ENCODE measurements at places on chromosomes 7 and 10.

GRCh38 chr10:35442592-35442991, 106.3 kb downstream of the CCNY start:
- no peak for DNase-seq

DNA sequence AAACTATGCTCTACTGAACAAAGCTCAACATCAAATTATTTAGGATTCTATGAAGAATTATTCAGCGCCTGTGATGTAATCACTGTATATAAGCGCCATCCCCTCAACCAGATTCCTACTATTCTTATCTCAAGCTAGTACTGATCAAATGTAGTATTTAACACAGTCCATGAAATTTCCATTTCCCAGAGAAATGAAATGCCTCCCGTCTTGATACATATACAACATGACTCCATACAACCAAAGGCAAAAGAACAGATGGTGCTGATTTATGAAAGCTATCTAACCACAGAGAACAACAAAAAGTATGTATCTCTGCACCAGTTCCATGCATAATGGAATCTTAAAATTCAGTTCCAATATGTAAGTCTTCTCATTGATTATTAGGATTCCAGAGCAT, 406.1 kb downstream of the PARD3 start:
- no peak for DNase-seq

- DNase-seq, result peak; percentile 82
Observed at GRCh38 chr10:23293145-23293724, 51.4 kb downstream of the C10orf67 start.

GRCh38 chr10:33521904-33522303, 187.4 kb upstream of the NRP1 start:
- no peak for DNase-seq

DNA sequence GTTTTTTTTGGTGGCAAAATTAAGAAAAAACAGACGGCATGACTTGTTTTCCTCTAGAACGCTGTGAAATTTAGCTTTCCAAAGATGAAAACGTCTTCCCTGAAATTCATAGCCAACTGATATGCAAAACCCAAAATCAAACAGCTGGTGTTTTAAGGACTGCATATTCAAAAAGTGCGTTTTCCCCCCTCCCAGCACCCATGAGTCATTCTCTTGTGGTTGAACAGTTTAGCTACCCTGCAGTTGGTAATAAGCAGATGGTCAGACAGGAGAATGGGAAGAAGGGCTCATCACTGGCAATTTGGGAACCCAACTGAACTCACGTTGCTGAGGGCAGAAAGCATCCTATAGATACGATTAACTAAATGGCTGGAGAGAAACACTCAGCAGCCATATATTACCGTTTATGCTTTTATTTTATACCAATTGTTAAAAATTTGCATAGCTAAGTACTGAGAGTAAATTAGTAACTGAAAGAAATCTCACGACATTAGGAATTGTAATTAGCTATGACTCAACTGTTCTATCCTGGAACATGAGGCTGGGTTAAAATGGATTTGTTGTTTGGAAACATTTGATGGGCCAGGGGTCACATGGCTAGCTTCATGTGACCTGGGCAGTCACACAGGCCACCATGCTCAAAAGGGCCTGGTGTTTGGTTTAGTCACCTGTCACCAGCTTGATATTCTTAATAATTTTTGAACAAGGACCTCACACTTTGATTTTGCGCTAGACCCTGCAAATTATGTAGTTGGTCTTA, 343.1 kb downstream of the PHTF2 start:
- no peak for DNase-seq

GRCh38 chr10:33382921-33383713, 48.6 kb upstream of the NRP1 start:
- no peak for DNase-seq

DNA sequence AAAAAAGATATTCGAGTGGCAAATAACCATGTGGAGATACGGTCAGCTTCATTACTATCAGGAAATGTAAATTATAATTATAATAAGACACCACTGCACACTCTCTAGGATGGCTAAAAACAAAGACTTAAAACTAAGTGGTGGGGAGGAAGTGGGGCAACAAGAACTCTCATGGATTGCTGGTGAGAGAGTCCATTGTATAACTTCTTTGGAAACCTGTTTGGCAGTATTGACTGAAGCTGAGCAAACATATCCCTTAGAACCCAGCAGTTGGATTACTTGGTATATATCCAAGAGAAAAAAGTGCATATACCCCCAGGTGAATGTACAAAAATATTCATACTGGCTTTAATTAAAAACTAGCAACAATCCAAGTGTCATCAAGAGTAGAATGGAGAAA, 133.7 kb upstream of the CTBP2 start:
- no peak for DNase-seq

GRCh38 chr10:86798611-86799010, 42.2 kb downstream of the BMPR1A start:
- no peak for DNase-seq

GRCh38 chr10:64261092-64261491, 739.9 kb downstream of the REEP3 start:
- no peak for DNase-seq

- no peak for DNase-seq
Observed at GRCh38 chr10:131211965-131212619, 99.4 kb downstream of the TCERG1L start.

DNA sequence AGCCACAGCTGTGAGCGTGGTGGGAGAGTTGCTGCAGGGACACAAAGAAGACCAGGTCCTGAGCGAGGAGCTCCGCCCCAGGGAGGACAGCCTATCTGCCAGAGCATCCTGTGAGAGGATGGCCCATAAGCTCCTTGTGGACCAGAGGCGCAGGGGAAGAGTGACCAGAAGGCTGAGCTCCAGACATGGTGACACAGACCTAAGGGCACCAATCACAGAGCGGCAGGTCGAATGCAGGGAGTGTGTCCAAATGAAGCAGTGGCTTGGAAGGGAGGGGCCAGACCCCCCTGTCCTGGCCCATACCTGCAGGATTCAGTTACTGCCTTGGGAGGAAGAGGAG, 135.8 kb upstream of the TMEM72 start:
- no peak for DNase-seq

DNA sequence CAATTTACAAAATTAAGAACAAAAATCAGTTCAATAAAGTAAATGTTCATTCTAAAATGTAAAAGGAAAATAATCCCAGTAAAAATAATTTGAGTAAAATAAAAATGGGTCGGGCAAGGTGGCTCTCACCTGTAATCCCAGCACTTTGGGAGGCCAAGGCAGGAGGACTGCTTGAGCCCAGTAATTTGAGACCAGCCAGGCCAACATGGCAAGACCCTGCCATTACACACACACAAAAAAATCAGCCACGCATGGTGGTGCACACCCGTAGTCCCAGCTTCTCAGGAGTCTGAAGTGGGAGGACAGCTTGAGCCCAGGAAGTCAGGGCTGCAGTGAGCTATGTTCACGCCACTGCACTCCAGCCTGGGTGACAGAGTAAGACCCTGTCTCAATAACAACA, 34.4 kb downstream of the CNOT4 start:
- DNase-seq, result no peak

DNA sequence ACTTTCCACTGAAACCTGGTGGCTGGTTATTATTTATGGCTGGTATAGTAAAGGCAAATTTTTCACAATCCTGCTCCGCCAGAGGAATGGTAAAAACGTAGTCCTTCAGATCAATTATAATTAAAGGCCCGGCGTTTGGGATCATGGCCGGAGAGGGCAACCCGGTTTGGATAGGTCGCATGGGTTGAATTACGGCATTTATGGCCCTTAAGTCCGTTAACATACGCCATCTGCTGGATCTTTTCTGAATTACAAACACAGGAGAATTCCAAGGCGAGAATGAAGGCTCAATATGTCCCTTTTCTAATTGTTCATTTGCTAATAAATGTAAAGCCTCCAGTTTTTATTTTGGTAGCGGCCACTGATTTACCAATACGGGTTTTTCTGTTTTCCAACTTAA, 11.3 kb upstream of the TAS2R3 start:
- no peak for DNase-seq

DNA sequence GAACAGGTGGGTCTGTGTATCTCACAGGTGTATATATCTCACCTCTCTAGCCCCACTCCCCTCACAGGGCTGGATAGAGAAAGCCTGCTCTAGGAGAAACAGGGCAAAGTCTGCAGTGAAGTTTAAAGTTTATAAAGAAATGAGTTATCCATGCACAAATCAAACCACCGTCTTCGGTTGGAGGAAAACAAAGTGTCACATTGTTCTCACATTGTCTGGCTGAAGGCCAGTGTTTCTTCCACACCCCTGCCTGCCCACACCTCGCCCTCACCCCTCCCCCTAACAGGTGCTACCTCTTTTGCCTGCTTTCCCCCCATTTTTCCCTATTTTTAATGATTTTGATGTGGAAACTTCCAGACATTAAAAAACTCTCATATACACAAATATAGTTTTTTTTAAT, 25.8 kb downstream of the AQP1 start:
- DNase-seq, result no peak

GRCh38 chr10:10160821-10161312, 856.8 kb upstream of the CELF2 start:
- DNase-seq, result no peak

GRCh38 chr10:98482096-98482495, 35.4 kb upstream of the HPS1 start:
- DNase-seq, result no peak

GRCh38 chr7:18180685-18181084, 153.0 kb upstream of the PRPS1L1 start:
- no peak for DNase-seq

- DNase-seq, result no peak
Observed at GRCh38 chr7:196283-196682, 3.9 kb downstream of the FAM20C start.

- DNase-seq, result no peak
Observed at GRCh38 chr7:29105752-29106668, 40.3 kb downstream of the CPVL start.

DNA sequence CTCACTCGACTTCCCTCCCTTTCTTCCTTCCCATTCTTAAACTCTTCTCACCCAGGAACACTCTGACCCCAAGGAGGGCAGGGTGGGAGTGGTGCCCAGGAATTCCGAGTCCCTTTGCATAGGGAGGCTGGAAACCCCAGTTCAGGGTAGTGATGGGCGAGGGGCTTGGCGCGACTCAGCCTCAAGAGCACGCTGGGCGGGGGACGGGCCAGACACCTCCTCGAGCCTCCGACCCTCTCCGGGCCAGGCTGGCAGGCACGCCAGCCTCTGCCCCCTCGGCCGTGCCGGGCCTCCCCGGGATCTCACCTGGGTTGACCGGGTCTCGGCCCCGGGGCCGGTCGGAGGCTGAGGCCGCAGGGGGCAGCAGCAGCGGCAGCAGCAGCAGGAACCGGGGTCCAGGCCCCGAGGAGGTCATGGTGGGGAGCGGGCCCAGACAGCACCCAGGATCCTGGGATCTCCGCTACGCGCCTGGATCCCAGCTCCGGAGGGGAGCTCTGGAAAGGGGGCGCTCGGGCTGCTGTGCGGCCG, 457 bp downstream of the PLOD3 start:
- DNase-seq, result no peak

GRCh38 chr10:44947371-44948152, 12.0 kb upstream of the RASSF4 start:
- DNase-seq, result no peak

GRCh38 chr7:20113427-20114027, 103.7 kb downstream of the MACC1 start:
- no peak for DNase-seq

DNA sequence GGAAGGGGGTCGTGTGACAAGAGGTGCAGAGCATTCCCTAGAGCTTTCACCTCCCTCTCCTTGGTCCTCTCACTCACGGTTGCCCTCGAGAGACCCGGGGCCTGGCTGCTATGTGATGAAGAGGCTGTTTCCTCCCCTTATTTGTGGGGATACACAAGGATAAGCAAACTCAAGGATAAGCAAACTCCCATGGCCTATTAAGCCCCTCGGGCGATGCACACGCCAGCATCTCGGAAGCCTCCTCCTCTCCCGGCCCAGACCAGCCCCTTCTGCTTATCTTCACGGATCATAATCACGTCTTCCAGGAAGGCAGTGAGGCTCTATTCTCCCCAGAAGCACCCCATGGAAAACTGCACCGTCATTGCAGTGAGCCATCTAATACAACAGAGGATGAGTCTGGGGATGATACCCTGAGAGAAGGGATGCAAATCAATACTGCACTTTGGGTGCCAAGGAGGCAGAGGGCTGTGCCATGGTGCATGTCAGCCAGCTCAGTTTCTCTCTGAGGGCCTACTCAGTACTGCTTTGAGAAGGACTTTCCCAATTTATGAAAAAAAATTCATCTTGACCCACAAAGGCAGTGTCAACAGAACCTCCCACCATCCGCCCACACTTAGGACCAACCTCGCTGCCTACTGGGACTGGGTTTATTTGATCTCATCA, 22.2 kb downstream of the TMEM273 start:
- DNase-seq, result no peak

- no peak for DNase-seq
Observed at GRCh38 chr10:30791197-30791611, 161.7 kb upstream of the LYZL2 start.

Data from NCI-H1436 treated with DMSO at 0.1 percent for 48 hours (cell line).